Activated T-cell treated with anti-CD3 and anti-CD28 coated beads, Interleukin-2, amount 50 U/mL, for 1 hour (primary cell): ENCODE measurements at places on chromosomes 1 and 21.

GRCh38 chr1:29808141-29808995, 572.0 kb downstream of the PTPRU start:
- DNase-seq, result no peak

- no peak for DNase-seq
Measured at GRCh38 chr1:22665752-22666151, 12.7 kb downstream of the C1QB start.

GRCh38 chr1:192066202-192066601, 92.1 kb upstream of the RGS18 start:
- no peak for DNase-seq

GRCh38 chr1:16716691-16717335, 23.5 kb upstream of the RNU1-4 start:
- no peak for DNase-seq

DNA sequence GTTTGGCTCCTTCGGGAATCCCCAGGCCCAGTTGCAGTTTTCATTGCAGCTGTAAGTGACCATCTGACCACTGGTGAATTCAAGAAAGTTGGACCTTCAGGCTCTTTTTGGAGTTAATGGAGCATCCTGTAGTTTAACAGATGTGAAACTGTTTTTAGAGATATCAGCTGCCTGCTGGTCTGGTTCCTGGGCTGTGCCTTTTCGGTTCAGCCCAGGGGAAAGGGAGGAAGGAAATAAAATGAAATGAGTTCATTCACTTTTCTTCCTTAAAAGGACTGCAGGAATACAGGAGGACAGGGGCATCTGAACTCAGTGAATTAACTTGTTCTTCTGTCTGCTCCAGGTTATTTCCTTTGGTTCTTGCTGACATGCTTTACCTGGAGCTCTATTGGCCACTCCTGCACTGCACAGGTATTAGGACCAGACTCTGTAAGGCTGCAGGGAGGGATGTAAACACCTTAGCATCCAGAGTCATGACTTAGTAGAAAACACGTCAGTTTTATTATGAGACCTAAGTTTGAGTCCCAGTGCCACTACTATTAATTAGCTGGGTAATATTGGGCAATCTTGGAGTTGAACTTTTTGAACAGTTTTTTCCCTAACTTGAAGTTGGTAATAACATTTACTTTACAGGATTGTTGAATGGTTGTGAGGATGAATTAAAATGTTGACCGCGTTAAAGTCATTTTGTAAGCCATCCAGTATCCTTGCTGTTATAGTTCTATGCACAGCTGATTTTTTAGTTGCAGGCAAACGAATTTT, 83.6 kb downstream of the LRRC8D start:
- no peak for DNase-seq

GRCh38 chr21:29674343-29674742, 265.5 kb downstream of the GRIK1 start:
- DNase-seq, result no peak

DNA sequence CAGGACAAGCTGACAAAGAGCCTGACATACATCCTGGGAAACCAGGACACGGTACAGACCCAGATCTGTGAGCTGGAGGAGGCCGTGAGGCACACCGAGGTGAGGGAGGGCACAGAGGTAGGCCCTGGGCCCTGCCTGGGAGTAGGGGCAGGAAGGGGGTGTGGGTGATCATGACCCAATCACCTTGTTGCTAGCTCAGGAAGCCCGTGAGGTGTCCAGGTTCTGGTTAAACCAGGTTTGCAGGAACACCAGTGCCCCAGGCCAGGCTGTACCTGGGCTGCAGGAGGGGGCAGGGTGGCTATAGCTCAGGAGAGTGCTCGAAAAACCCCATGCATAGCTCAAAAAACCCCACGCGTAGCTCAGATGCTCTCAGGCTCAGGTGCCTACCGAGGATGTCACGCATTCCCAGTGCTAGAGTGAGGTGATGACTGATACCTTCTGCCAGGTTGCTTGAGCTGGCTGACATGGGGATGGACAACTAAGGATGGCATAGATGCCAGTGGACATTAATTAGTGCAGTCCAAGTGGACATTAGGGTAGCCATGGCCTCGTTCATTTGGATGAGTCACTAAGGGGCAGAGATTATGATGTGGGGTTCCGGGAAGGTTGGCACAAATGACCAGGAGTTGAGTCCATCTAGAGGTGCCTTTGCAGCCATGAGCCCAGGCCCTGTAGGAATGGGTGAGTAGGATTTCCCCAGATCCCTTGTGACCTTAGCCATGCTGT, 3.7 kb downstream of the TRIM46 start:
- DNase-seq, result peak; percentile 15

DNA sequence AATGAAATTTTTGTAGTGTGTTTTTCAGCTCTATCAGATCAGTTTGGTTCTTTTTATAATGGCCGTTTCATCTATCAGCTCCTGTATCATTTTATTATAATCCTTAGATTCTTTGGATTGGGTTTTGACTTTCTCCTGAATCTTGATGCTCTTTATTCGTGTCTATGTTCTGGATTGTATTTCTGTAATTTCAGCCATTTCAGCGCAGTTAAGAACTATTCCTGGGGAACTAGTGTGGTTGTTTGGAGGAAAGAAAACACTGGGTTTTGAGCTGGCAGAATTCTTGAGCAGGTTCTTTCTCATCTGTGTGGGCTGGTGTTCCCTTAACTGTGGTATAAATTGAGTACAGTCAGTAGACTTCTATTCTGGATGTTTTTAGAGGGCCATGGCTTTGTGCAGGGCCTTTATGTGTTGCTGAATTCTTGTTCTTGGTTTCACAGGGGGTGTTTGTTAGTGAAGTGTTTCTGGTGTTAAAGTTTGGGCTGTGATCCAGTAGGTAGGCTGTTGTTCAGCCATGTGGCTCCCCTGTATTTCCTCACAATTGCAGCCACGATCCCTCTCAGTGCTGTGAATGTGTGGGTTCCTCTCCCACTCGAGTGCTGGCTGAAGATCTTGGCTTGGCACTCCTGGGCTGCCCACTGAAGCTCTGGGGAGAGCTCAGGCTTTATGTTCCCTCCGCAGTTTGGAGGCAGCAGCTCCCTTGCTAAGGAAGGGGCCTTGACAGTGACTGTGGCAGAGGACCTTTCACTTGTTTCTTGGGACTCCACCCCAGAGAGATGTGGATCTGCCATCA, 56.0 kb upstream of the CCDC190 start:
- DNase-seq, result no peak

DNA sequence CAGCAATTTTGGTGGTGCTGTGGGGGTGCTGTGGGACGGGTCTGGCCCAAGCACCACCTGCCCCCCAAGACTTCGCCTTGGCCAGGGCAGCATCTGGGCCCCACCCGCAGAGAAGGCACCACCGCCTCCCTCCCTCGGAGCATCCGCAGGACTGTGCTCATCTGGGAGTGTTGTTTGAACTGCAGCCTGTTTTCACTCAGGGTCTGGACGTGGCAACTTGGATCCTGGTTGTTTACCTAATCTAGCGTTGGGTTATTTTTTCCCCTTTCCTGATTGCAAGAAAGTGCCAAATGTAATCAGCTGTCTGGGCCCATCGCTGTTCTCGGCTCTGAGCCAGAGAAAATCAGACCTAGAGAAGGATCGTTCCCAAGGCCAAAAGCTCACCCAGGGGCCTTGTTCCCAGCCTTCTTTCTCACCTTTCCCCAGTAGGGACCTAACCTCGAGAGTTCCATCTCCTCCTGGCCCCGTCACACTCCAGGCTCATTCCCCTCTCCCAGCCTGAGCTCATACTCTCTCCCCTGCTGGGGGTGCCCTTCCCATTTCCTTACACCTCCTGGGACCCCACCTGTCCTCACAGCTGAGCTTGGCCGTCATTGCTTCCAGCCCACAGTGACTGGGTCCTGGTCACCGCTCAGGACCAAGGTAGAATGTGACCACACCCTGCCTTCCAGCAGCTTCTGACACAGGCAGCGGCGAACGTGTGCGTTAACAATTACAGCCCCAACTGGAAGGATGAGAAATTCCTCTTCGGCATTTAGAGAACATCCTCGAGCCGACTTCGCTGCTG, 72.0 kb upstream of the FAM20B start:
- DNase-seq, result no peak

DNA sequence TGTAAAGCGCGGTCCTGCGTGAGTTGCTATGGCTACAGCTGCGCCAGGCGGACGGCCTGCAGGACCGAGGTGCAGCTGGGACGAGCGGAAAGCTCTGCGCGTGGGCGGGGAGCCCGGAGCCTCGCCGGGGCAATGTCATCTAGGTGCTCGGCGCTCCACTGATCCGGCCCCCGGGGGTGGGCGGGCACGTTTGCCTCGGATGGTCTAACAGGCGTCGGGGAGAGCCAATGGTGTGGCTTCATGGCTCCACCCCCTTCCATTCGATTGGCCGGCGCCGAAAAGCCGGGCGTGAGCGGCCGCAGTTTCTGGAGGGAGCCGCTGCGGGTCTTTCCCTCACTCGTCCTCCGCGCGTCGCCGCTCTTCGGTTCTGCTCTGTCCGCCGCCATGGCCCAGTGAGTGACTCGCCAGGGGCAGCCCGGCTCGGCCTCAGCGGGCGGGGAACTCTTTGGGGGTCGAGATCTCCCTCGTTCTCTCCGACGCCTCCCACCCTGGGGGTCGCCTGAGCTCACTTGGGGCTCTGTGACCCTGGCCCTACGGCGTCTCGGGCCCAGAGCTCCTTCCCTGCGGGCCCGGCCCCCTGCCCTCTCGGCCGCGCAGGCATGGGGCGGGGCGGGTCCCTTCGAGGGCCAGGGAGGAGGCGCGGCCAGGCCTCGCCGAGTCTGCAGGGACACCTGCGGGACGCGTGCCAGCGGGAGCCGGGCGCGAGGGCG, at the start of gene PGD:
Gene PGD, plus strand, starts transcription at position 331 of the 710 bp plus-strand sequence. Its CDS starts 54 bp downstream, at position 385.
- peak; percentile 96 for DNase-seq

GRCh38 chr1:48493041-48493440, 21.0 kb upstream of the SPATA6 start:
- no peak for DNase-seq

DNA sequence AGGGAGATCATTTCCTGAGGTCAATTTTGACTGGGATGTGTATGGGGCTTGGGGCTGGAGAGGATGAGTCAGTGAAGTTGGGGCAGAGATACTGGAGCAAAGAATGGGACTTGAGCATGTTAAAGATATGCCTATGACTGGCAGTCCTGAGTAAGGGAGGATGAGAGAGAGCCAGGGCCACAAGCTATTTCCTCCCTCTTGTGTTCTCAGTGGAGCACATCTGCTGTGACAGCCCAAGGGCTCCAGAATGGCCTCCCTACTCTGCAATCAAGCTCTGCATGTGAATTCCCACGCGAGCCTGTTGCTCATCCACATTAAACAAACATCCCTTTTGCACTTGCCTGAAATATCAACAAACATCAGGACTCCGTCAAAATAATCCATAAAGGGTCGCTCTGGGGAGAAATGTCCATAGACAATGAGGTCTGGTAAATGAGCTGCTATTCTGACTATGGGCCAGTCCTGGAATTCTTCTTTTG, 9.2 kb downstream of the ADCY10 start:
- no peak for DNase-seq

- no peak for DNase-seq
Measured at GRCh38 chr1:27430903-27431600, 38.6 kb downstream of the GPR3 start.

DNA sequence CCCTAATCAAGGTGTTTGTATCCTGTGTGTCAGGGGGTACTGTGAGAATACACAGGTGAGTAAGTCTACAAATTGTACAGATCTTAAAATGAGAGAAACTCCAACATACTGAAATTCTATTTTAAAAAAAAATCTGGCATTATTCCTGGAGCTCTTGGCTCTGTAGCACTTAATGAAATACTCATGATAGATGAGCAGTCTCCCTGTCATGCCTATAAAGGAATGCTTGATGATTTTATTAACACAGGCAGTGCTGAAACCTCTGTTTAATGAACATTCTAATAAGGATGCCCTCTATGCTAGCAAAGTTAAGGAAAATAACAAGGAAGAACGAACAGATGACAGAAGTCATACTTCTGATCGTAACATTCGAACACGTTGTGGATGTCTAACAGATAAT, 233.9 kb upstream of the NEGR1 start:
- no peak for DNase-seq

DNA sequence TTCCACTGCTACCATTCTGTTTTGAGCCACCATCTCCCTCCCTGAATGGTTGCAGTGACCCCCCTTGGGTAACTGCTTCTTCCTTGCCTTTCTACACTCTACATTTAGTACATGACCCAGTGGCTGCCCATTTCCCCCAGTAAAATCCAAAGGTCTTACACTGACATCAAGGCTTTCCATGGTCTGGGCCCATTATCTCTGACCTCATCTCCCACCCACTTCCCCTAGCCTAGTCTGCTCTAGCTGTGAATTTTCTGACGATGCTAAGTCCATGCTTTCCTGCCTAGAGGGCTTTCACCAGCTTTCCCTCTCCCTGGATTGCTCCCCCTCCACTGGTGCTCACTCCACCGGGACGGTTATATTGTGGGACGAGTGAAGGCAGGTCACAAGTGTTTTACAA, 219.2 kb downstream of the RYR2 start:
- no peak for DNase-seq

DNA sequence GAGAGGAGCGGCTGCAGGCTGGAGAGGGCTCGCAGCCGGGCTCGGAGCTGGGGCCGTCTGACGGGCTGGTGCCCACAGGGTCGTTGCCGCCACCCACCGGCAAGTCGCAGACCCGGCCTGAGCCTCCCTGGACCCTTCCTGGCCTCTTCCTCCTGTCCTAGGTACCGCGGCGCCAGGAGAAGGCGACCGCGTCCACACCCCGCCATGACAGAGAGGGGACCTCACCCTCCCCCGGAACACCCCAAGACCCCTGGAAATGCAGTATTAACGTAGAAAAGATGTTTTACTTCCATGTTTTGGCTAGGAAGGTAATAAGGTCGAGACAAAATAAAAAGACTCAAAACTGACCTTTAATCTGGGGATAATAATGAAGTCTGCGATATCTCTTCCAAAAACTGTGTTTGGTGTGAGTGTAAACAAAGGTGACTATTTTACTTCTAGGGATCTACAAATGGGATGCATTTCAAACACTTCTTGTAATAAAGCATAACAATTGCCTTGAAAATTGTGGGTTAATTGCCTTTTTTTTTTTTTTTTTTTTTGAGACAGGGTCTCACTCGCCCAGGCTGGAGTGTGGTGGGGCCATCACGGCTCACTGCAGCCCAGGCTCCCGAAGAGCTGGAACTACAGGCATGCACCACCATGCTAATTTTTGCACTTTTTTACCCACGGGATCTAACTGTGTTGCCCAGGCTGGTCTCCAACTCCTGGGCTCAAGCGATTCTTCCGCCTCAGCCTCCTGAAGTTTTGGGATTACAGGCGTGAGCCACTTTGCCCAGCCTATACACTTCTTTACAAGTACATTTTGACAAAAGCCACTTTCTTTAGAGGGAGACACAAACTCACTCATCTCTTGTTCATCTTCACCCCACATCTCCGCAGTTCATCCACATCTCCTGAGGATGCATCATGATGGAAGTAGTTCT, 838 bp upstream of the RSRP1 start:
- no peak for DNase-seq
